NCI-H2227 treated with DMSO at 0.1 percent for 48 hours (cell line): ENCODE measurements at places on chromosomes 1 and 21.

DNA sequence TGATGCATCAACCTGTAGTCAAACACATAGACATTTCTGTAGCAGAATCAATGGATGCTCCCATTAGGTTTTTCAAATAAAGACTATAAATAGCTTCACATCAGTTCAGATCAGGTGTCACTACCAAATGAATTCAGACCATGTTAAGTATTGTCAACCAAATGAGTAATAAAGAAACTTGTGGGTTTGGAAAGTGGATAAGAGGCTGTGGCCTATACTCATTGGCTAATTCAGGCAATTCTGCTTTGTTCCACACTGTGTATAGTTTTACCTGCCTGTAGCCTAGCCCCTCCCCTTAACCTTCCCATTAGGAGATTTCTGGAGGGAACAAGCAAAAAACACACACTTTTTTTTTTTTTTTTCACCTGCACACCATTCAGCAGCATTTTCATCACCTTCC is 321.2 kb downstream of the HLX start:
- DNase-seq, result no peak

- DNase-seq, result no peak
These were observed 206.8 kb downstream of the PAPPA2 start for GRCh38 chr1:176669782-176670181.

DNA sequence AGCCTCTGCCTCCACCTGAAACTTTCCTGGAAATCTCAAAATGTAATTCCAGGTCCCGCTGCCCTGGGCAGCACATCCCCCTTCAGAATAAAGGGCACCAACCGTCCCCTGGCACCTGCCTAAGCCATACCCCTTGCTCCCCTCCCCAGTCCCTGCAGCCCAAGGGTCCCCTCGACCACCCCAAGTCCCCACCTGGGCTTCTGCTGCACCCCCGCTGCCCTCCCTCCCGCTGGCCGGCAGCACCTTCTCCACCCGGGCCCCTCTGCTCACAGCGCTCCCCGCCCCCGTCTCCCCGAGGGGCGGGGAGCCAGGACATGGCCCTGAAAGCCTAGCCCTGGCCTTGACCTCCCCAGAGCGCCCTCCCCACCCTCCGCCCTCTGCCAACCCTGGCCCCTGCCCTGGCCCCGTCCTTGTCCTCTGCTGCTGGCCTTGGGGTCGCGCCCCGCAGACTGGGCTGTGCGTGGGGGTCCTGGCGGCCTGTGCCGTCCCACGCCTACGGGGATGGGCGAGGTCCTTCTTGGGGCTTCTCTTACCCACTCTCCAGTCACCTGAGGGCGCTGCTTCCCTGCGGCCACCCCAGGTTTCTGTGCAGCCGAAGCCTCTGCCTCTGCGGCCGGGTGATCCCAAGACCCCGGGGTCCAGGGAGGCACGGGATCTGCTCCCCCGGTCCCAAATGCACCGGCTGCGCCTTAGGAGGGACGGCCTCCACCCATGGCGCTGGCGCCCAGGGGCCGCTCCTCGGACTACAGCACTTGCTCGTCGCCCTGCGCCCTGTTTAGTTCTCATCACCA is 41.7 kb downstream of the WDR4 start:
- no peak for DNase-seq

DNA sequence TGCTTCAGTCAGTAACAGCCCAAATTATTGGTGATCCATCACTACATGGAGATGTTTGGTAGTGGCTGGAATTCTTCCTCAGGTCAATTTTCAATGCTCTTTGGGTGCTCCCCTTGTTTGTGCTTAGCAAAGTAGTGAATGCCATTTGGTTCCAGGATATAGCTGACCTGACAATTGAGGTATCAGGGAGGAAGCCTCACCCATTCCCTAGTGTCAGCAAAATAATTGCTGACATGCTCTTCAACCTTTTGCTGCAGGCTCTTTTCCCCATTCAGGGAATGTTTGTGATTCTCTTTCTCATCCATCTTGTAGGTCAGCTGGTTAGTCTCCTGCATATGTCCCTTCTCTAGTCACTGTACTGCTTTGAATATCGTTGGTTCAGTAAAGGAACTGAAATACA is 7.1 kb upstream of the OR10K1 start:
- DNase-seq, result no peak

- DNase-seq, result no peak
These were observed 26.4 kb upstream of the IFNAR2 start for GRCh38 chr21:33203371-33203724.

- DNase-seq, result no peak
These were observed 32.0 kb downstream of the PTAFR start for GRCh38 chr1:28144203-28145135.

- no peak for DNase-seq
These were observed 257.2 kb downstream of the PLPP3 start for GRCh38 chr1:56322211-56322610.

DNA sequence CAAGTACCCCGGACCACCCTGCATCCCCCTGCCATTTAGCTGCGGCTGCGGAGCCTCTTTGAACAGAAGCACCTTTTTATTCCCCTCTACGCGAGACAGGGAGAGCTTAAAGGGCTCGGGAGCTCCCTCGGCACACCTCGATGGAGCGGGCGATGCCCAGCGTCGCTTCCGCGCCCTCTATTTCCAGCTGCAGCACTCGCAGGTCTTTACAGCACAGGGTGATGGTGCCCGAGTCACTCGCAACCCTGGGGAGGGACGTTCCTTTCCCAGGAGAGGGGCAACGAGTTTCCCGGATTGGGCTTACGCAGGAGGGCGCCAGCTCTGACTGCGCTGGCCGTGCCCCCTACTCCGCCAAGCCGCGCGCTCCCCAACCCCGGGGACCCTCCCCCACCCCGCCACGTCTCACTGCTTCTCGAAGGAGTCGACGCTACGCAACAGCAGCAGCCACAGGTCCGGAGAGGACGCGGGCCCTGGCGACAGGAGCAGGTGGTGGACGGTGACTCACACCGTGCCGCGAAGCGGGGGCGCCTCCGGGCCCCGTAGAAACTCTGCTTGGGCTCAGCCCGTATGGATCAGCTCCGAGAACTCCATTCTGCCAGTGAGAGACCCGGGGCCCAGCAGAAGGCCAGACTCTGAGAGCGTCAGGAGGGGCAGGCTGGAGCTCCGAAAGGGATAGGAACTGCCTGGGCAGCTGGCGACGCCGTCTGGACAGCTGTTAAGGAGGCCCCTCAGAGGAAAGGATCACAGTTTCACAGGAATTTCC is 5.8 kb upstream of the FAM167B start:
- no peak for DNase-seq

- no peak for DNase-seq
These were observed 30.6 kb downstream of the KLHDC7A start for GRCh38 chr1:18511149-18511873.

DNA sequence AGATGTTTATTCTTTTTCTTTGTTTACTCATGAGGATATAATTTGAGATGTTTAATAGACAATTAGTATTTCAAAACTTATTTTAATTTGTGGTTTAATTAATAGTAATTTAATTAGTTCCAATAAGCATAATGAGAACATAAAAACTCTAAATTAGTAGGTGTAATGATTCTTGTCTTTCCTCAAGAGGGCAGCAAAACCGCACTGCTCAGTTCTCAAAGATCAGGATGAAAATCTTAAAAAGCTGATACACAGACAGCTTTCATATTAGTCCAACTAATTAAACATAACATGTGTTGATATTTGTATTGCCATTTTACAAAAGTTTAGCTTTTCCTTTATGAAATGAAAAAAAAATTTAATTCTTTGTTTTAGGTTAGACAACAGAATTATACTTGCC is 106.7 kb upstream of the C21orf91 start:
- peak; percentile 23 for DNase-seq

- DNase-seq, result no peak
These were observed 53.0 kb downstream of the EPHB2 start for GRCh38 chr1:22763487-22764200.

GRCh38 chr21:38014298-38014697 is 98.0 kb upstream of the KCNJ6 start:
- DNase-seq, result no peak

GRCh38 chr1:220876511-220877376 is 2.5 kb upstream of the HLX start:
- no peak for DNase-seq

DNA sequence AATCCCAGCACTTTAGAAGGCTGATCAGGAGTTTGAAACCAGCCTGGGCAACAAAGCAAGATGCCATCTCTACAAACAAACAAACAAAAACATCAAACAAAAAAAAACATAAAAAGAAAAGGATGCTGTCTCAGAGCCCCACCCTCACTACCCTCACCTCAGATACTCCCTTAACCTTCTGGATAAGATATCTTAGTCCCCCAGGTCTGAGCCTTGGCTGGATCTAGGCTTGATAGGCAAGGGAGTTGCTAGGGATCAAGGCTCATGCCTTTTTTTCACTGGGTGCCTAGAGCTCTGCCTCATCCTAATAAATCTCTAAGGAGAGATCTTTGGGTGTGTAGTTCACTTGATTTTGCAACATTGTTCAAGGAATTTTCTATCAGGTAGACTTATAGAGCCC is 7.4 kb downstream of the HDAC1 start:
- DNase-seq, result no peak

GRCh38 chr1:34871443-34872132 is 12.0 kb upstream of the SMIM12 start:
- no peak for DNase-seq

GRCh38 chr1:9020305-9020704 is 5.9 kb downstream of the SLC2A7 start:
- DNase-seq, result no peak

DNA sequence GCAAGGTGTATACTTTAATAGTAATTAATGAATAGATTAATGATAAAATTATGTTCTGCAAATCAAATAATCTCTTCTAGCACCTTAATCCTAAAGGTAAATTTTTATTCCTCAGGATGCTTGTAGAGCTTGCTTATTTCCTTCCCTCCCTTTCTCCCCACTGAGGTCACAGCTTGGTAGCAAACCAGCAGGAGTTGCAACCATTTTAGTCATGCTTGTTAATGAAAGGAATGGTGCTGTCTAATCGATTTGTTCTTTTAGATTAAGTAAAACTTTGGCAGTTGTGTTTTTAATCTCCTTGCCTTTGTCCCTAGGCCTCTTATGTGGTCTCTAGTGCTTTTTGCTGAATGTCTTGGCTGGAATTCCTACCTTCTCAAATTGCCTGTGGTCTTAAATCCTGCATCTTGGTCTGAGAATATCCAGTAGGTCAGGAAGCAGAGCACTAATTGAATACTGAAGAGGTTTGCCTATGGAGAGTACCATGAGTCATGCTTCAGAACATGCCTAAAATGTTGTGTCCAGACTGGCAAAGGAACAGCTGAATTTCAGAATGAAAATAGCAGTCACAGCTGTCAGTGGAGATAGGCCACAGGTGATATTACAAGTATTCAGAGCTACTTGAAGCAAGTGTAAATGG is 36.3 kb upstream of the RWDD3 start:
- peak; percentile 27 for DNase-seq

GRCh38 chr1:29240986-29241385 is 4.7 kb downstream of the PTPRU start:
- DNase-seq, result no peak

- no peak for DNase-seq
These were observed 111.2 kb upstream of the PROX1 start for GRCh38 chr1:213876531-213876930.

DNA sequence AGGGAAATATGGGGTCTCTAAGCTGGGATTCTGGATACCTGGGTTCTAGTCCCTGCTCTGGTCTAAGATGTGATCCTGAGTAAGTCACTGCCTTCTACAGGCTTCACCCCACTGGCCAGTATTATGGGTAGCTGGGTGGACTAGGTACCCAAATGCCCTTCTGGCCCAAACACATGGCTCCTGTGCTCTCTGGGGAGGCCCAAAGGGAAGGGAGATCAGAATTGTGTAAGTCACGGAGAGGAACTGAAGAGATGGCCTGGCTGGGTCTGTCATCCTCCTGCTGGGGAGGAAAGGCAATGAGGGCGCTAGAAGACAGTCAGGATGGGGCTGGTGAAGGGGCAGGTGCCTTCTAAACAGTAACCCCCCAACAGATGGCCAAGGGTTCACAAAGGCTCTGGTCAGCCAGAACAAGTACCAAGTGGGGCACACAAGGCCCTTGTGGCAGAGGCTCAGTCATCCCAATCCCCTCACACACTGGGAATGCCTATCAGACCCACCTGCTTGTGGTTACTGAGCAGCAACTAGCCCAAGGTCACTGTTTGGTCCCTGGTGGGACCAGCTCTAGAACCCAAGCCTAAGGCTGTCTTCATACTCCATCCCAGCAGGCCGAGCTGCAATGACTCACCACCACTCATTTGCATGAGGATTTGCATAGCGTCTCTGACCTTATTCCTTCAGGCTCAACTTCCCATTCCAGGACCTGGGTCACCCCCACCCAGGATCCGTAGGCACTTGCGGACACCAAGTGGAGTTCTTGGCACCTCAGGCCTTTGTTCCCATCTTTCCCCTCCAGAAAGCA is 9.2 kb downstream of the MEF2D start:
- no peak for DNase-seq

GRCh38 chr1:212401838-212402582 is 12.7 kb downstream of the PACC1 start:
- no peak for DNase-seq

GRCh38 chr1:65176591-65176990 is 28.6 kb downstream of the AK4 start:
- DNase-seq, result no peak
